NCI-H1417 treated with DMSO at 0.1 percent for 48 hours (cell line): ENCODE measurements at places on chromosomes 1 and 21.
A peak's percentile ranks its signal among the peaks of the same experiment; 100 is the strongest.

GRCh38 chr1:95716097-95716496 lies 482.1 kb downstream of the RWDD3 start:
- no peak for DNase-seq

DNA sequence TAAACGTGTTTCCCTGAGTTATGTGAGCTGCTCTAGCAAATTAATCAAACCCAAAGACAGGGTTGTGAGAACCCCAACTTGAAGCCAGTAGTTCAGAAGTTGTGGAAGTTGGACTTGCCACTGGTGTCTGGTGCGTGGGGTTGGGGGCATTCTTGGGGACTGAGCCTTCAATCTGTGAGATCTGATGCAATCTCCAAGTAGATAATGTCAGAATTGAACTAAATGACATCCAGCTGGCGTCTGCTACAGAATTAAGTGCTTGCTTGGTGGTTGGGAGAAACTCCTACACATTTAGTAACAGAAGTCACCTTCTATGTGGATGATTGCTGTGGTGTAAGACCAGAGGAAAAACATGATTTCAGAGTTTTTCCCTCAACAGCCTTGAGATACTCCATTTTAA lies 207.4 kb downstream of the FGGY start:
- no peak for DNase-seq

DNA sequence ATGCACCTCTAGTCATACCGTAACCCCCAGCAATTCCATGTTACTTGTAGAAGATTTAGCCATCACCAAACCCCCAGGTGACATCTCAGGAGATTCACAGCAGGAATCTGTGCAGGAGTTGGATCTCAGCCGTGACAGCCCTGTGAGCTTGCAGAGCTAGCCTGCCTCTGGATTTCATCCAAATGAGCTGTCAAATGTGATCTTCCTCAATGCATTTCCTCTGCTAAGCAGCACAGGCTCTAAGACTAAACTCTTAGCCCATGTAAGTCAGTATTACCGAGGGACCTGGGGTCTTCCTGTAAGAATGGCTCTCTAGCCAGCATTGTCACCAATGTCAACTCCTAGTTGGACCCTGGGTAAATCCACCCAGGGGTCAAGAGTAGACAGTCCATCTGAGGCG lies 41.7 kb downstream of the UMODL1 start:
- DNase-seq = no peak

DNA sequence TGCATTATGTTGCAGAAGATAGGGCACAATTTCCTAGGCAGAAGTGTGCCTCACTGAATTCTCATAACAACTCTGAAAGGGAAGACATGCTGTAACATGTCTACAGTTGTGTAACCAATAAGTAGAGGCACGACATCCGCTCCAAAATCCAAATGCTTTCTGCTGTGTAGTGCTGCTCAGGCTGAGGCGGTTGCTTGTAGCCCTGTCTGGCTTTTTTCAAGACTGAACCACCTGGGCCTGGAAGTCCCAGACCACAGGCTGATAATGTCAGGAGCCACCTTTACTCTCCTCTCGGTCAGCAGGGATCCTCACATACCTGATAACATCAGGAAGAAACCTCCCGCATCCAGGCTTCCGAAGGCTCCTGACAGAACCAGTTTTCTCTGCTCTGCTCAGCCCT lies 10.9 kb downstream of the AKNAD1 start:
- DNase-seq = no peak

DNA sequence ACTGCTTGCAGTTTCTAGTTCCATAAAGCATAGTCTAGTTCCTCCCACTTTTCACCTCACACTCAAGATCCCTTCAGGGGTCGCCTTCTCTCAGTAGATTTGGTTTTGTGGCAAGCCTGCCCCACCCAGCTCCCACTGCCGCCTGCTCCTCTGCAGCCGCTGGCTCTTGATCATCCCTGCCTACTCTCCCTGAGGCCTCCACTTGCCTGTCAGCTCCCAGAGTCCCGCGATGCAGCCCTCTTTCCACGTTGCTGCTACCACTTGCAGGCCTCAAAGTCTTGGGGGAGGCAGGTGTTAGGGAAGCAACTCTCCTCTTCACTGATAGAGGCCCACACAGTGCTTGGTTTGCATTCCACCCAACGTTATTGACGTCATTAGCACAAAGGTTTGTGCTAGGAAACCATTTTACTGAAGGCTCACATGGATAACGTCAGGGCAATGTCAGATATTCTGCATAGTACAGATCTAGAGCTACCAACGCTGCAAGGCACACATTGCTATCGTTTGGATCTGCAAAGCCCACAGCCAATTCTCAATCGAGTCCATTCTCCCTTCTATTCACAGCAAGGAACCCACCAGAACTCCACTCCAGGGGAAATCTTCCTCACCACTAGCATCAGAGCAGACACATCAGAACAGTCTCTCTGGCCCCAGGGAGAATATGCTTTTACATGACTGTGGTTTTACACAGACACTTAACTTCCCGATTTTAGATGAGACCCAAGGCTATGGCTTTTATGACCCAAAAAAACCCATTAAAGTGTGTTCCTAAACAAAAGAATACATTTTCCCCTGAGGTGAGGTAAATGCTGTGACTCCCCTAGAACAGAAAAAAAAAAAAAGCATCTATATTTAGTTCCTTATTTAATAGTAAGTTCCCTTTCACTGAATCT lies 519.5 kb upstream of the CAMK1G start:
- no peak for DNase-seq

DNA sequence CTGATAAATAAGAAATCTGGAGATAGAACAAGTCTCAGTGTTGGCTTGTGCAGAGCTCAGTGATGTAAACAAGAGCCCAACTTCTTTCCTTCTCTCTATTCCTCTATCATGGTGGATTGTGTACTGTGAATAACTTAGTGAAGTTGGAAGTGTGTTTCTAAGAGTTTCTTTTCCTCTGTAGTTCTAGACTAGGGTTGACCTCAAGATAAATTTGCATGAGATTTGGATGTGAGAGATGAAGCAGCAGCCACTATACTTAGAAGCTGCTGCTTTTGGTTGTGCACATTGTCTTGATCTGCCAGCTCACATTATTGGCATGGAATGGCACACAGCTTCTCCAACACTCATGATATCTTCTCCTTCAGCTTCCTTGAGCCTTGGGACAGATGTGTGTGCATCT lies 198.9 kb upstream of the ZP4 start:
- no peak for DNase-seq

GRCh38 chr1:69697340-69697739 lies 129.6 kb downstream of the LRRC7 start:
- no peak for DNase-seq

DNA sequence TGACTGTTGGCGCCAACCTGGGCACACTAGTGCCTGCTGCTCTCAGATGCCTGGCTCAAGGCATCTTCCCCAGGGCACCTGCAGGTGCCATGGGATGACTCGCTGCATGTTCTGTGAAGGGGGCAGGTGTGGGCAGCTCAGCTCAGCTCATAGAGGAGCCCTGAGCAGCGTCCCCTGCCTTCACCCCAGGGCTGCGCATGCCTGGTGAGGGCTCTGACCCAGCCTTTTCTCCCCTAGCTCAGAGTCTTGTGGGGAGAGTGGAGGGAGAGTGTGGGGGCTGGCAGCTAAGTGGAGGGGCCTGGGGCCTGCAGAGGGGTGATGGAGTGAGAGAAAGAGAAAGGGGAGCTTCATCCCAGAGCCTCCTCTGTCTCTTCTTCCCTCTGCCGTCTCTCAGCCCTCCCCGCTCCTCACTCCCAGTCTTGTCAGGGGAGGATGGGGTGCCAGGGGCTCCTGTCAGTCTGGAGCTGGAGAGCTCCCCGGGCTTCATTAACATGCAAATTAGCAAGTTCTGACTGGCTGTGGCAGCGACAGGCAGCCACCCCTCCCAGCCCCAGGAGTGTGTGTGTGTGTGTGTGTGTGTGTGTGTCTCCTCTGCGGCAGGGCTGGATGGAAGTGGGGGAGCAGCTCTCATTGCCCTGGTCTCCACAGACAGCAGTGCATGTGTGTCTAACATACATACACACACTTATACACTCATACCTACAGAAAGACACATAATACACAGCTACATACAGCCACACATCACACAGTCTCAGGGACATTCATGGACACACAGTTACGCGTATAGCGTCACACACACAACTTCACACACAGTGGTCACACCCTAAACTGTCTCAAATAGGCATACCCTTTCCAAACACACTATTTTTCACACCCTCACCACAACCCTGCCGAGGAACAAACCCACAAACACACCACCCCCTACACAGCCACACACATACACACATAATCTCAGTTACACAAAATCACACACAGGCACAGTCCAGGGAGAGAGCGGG lies 34.0 kb downstream of the FOXO6 start:
- DNase-seq = no peak

DNA sequence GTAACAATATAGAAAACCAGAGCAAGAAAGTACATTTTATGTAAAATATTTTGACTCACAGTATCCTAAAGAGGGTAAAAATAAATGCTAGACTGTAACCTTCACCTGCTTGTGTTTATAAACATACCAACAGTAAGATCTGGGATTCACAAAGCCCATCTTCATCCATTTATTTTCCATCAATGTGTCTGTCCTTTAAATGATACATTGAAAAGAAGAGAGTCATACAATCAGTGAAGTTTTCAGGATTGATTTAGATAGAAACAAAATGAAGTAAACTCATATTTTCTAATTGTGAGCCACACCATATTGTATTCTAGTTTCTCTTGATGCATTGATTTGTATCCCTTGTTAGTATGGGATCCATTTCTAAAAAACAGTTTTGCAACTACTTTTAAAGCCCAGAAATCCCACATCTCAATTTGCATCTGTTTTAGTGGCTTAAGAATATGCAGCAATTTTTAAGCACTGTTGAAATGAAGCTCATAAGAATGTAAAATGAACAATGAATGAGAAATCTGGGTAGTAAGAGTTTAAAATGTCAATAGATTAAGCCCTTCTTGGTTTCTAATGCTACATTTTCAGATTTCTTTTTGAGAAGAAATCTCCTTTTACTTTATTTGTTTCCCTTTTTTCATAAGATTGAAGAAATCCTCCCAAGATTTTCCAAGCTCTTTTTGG lies 548.1 kb upstream of the ADGRL2 start:
- no peak for DNase-seq

DNA sequence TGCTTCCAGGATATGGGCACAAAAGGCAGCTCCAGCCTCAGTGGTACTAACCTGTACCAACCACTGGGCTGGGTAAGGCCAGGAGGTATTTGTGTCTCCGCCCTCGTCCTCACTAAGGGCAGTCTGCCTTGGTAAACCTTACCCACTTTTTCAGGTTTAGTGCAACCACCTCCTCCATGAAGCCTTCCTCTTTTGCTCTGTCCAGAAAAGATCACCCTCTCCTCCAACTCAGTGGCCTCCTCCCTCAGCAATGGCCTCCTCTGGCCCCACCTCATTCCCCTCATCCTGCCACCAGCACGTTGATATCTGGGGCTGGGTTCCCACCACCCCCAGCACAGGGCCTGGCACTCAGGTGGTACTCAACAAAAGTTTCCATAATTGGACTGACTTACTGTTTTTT lies 161.5 kb downstream of the GRIK3 start:
- DNase-seq = no peak

- DNase-seq = no peak
These were observed 10.2 kb downstream of the PPFIA4 start for GRCh38 chr1:203036537-203036936.

- DNase-seq = no peak
These were observed 71.3 kb downstream of the RPE65 start for GRCh38 chr1:68378296-68379084.

DNA sequence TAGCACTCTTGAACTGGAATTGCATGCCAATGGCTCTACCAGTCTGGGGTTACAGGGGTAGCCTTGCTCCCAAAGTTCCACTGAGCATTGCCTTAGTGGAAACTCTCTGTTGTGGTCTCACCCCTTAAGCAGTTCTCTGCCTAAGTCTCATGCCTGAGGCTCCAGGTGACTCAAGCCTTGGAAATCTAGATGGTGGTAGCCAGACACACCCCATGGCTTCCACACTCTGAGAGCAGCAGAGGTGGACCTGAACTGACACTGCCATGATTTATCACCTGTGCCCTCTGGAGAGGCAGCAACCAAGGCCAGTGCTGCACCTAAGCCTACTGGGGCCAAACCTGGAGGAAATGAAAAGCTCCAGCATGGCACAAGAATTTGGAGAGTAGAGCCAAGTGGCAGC lies 285.7 kb upstream of the PKN2 start:
- no peak for DNase-seq

DNA sequence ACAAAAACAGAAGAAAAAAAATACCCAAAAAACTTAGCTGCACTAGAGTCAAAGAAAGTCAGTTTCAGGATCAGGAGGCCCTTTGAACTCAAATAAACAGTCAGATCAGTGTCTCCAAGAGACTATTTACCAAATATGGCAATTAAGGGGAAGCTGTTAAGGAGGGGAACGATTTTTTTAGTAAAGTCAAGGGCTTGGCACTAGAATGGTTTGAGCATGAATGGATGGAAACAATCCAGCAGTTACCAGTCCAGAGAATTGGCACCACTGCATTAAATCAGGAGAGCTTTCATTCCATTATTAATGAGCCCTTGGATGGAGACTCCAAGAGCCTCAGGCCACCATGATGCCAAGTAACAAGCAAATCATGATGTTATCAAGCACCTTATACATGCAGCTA lies 7.2 kb downstream of the TRAPPC3 start:
- no peak for DNase-seq

DNA sequence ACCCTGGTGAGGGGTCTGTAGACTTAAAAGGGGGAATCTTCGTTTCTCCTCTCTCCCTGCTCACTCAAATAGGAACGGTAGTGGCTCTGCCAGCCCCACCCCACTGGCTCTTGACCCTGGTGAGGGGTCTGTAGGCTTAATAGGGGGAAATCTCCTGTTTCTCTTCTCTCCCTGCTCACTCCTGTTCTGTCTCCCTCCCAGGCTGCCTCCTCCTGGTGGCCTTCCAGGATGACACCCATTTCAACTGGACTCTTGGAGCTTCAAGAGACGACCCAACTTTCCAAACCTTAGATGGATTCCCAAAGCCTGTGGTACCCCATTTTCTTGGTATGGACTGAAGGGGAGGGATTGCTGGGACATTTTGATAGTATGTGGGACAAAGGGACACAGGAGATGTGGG lies 1.4 kb upstream of the EPHB2 start:
- DNase-seq = no peak

- DNase-seq = no peak
These were observed 25.7 kb downstream of the OR10J1 start for GRCh38 chr1:159465191-159465603.

GRCh38 chr1:110107867-110108469 lies 4.3 kb upstream of the UBL4B start:
- DNase-seq = no peak

- peak; percentile 26 for DNase-seq
These were observed 42.7 kb downstream of the BCAR3 start for GRCh38 chr1:93638981-93639380.

DNA sequence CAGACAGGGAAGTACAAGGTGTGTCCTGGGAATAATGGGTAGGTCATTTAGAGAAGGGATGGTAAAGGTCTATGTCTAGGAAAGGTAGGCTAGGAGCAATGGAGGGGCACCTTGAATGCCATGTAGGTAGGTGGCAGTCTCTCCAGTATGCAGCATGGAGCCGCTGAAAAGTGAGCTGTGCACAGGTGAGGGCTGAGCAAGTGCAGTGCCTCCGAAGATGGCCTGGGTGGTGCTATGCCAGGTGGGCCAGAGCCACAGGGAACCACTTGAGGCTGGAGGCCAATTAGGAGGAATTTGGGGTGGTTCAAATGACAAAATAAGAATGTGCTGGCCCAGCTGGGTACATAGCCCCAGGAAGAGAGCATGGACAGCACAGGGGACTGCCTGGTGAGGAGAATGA lies 25.0 kb downstream of the RNU5D-1 start:
- DNase-seq = no peak

GRCh38 chr1:178867670-178868069 lies 3.2 kb downstream of the ANGPTL1 start:
- no peak for DNase-seq
